ENCODE measurements at places on chromosomes 11 and 22.

DNA sequence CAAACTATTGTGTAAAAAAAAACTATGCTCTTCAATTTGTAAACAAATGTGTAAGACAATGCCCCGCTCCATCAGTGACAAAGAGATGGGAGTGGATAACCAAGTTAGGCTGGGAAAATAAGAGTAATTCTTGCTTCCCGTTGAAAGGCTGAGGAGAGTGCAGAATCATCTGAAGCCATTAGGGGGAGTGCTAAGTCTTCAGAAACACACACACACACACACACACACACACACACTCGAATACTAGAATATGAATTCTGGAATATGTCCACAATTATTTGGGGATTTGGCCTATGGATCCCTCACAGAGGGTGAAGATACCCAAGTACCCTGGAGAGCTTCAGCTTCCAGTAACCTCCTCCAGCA is 27.8 kb upstream of the ROBO3 start:
- DNase-seq: peak; percentile 79

DNA sequence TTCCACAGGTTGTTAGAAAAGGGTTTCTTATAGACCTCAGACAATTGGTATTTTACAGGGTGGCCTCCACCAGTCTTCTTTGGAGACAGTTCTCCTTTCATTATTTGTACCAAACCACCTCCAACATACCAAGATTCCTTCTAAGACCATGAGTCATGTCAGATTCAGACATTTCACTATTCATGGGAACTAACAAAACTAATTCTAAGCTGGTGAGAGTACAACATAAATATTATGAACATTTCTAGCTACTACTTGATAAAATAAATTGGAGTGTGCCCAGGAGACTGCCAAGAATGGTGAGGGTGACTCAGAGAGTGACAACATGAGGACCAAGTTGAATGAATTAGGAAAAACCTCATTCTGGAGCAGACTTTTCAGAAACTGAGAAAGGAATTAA is 494.6 kb upstream of the LRRC4C start:
- peak; percentile 93 for DNase-seq

DNA sequence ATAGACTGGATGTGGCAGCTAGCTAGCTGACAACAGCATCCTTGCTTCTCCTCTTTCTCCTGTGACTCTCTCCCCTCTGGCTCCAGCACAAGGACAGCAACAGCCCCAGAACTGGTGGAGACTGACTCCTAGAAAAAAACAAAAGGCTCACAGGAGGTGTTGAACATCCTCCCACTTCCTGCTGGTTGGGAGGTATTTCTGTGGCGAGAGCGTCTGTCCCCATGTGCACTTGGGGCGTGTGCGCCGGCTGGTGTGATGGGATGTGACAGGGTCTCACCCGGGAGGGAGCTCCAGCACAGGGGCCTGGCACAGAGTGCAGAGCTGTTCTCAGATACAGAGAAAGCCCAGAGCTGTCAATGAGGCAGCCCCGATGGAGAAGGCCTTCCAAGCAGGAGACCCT is 107.2 kb upstream of the E2F8 start:
- no peak for DNase-seq

- peak; percentile 99 for DNase-seq
Measured at GRCh38 chr11:122179961-122180834, 64.2 kb upstream of the BLID start.

DNA sequence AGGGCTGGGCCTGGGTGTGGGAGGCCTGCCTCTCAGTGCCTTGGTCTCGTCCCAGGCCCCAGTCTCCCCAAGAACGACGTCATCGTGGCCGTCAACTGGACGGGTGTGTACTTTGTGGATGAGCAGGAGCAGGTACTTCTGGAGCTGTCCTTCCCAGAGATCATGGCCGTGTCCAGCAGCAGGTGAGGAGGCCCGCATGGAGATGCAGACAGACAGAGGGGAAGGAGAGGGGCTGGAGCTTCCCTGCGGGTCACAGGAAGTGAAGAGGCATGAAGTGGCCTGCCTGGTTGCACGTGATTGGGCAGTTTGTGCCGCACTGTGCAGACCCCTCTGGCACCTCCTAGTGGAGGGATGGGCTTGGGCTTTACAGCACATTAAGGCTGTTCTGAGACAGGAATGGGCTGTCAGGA is 70.4 kb downstream of the MYO7A start:
- no peak for DNase-seq

- no peak for DNase-seq
Measured at GRCh38 chr22:50183141-50183971, 2.4 kb upstream of the TRABD start.

DNA sequence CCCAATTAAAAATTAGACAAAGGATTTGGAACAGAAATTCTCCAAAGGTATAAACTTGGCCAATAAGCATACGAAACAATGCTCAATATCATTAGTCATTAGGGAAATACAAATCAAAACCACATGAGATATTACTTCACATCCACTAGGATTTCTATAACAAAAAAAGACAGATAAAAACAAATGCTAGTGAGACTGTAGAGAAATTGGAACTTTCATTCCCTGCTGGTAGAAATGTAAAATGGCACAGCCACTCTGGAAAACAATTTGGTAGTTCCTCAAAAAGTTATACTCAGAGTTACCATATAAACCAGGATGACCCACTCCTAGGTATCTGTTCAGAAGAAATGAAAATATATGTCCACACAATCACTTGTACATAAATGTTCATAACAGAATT is 71.6 kb downstream of the RPL27A start:
- DNase-seq: peak; percentile 49

GRCh38 chr11:7892059-7892699 is 38.9 kb downstream of the OR10A6 start:
- peak; percentile 78 for DNase-seq

- DNase-seq: no peak
Measured at GRCh38 chr11:124922831-124923230, 3.8 kb downstream of the HEPN1 start.

DNA sequence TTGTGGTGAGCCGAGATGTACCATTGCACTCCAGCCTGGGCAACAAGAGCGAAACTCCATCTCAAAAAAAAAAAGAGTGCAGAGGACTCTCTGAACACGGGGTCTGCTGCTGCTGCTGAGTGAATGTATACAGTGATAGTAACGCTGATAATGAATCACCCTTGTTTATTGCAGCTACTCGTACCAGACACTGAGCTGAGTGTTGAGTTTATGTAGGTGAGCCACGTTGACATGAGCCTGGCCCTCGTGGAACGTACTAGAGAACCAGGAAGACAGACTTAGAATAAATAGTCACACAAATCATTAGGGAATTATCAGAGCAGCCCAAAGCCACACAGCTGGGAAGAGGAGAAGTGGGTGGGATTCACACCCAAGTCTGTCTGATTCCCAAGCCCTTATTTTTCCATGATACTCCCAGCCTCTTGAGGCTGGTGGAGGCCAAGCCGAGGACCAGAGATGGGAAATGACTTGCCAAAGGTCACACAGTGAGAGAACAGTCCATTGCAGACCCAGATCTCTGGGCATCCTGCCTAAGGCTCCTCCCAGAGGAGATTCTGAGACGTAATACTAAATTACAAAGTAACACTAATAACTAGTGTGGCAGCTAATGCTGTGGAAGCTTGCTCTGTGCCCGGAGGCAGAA is 34.8 kb downstream of the MB start:
- no peak for DNase-seq
